Placental epithelial cell (primary cell): ENCODE measurements at places on chromosomes 7 and 10. TPM values are rescaled to one million over a fixed set of nuclear protein-coding genes. Genes with fewer than 3 reads are reported as not detected.

The KCNMA1 gene
- 69.0 and 91.9 TPM in 2 replicates for total RNA-seq

The ZCWPW1 gene
- total RNA-seq: 1.6 and 4.3 TPM in 2 replicates

The ENTPD1 gene
- total RNA-seq: 0.11 TPM in 1 of 2 replicates, not detected in the other

The MICU1 gene
- total RNA-seq: 26.3 and 31.2 TPM in 2 replicates

The EIF4H gene
- 196 and 320 TPM in 2 replicates for total RNA-seq

The PSD gene
- total RNA-seq: 2.3 and 12.2 TPM in 2 replicates

The C10orf67 gene
- 0.33 TPM in 1 of 2 replicates, not detected in the other for total RNA-seq

The FAM149B1 gene
- 21.3 and 22.8 TPM in 2 replicates for total RNA-seq

The MRLN gene
- total RNA-seq: not detected in 2 replicates

The RET gene
- total RNA-seq: under 0.01 and 0.11 TPM in 2 replicates

The GPR37 gene
- 2.0 and 8.8 TPM in 2 replicates for total RNA-seq

The MSMB gene
- total RNA-seq: not detected in 2 replicates

The TMEM270 gene
- total RNA-seq: not detected in 2 replicates

The POLR3A gene
- 14.1 and 15.3 TPM in 2 replicates for total RNA-seq

The OR2A1 gene
- total RNA-seq: not detected in 2 replicates

The HOXA3 gene
- 1.4 and 4.7 TPM in 2 replicates for total RNA-seq

The FEZF1 gene
- total RNA-seq: 0.39 TPM in 1 of 2 replicates, not detected in the other

The CPXM2 gene
- total RNA-seq: 3.3 and 12.2 TPM in 2 replicates

The FGFBP3 gene
- total RNA-seq: 0.11 and 1.2 TPM in 2 replicates

The SEMA3E gene
- total RNA-seq: under 0.01 and 0.11 TPM in 2 replicates

The VSIR gene
- total RNA-seq: 3.9 and 6.3 TPM in 2 replicates

The CDK14 gene
- total RNA-seq: 15.4 and 16.1 TPM in 2 replicates

The FGL2 gene
- total RNA-seq: 0.11 TPM in 1 of 2 replicates, not detected in the other

The MUC12 gene
- under 0.01 and 0.98 TPM in 2 replicates for total RNA-seq

The XRCC2 gene
- 1.5 and 2.4 TPM in 2 replicates for total RNA-seq

The LIPM gene
- under 0.01 TPM in 1 of 2 replicates, not detected in the other for total RNA-seq

The PRF1 gene
- total RNA-seq: not detected in 2 replicates

The ADAM12 gene
- 0.79 and 4.7 TPM in 2 replicates for total RNA-seq

The NEUROG3 gene
- not detected in 2 replicates for total RNA-seq

The AKR1C1 gene
- total RNA-seq: 0.79 and 1.3 TPM in 2 replicates

The PRRT4 gene
- 0.39 and 0.98 TPM in 2 replicates for total RNA-seq

The TWIST1 gene
- 5.2 and 6.3 TPM in 2 replicates for total RNA-seq

The BAIAP2L1 gene
- 40.8 and 45.9 TPM in 2 replicates for total RNA-seq

The COL28A1 gene
- under 0.01 TPM in 2 replicates for total RNA-seq

The GSTO2 gene
- 19.6 and 20.5 TPM in 2 replicates for total RNA-seq

The HTR7 gene
- total RNA-seq: 0.39 TPM in 1 of 2 replicates, not detected in the other
